ENCODE measurements at places on chromosomes 5 and 9. TPM values are rescaled to one million over a fixed set of nuclear protein-coding genes. Genes with fewer than 3 reads are reported as not detected.

GRCh38 chr9:137485343-137486140 is 26.4 kb upstream of the NSMF start:
- peaks cover 71% of the 10 kb centered on the region for H3K4me1 ChIP-seq
- no peaks in the 10 kb centered on the region for H3K36me3 ChIP-seq
- no peaks in the 10 kb centered on the region for H3K27me3 ChIP-seq

DNA sequence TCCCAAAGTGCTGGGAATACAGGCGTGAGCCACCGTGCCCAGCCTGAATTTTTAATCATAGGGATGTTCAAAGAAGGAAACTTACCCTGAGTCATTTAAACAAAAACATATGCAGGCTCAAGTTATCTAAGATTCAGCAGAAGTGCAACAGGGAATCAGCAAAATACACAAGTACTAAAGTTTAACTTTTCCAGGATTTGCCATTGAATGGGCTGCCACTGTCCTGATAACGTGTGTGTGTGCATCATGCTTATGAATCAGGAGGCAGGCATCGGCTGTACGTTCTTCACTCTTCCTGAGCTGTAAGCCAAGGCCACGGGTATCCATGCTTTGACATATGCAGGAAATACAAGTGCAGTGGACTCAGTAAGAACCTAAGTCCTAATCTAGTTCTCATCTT is 48.8 kb upstream of the FST start:
- no peak overlapping the region for H3K4me3 ChIP-seq
- no peaks in the 10 kb centered on the region for H3K27me3 ChIP-seq
- H3K36me3 ChIP-seq, result no peaks in the 10 kb centered on the region
- H3K4me1 ChIP-seq, result peaks cover 8% of the 10 kb centered on the region
- no peak for DNase-seq

GRCh38 chr5:589588-589987 is 22.6 kb upstream of the CEP72 start:
- H3K4me1 ChIP-seq, result no peaks in the 10 kb centered on the region
- H3K36me3 ChIP-seq, result no peaks in the 10 kb centered on the region
- no peak overlapping the region for H3K27ac ChIP-seq

DNA sequence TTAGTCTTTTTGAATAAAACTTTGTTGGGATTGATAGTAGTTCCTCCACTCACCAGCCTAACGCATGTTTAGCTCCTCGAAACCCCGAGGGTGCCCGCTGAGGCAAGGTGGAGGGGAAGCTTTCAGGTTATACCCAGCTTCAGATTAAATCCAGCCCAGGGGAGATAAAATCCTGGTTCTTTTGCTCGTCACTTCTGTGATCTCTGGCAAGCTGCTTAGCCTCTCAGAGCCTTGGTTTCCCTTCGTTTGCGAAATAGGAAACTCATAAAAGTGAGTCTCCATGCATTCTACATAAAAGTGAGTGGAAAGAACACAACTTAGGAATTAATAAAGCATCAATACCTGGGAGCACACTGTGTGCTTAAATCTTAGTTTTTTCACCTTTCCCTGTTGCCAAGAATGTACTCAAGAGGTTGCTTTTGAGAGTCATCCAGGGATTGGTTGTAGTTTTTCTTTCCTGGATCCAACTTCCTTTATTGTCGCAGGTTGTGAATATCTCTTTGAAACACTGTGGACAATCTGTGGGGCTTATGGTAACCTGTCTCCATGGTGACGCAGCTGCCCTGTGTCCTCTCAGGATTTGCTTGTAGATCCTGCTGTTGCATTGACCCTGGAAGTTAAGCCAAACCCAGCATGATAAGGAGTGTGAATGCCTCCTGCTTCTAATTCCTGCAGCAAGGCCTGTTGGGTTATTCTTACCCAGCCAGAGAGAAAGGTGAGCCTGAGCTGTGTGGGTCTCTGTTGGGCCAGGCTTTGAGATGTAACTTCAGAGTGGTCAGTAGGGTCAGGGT is 2.0 kb downstream of the GALNT12 start:
- DNase-seq, result no peak
- peaks cover 31% of the 10 kb centered on the region for H3K4me1 ChIP-seq
- H3K27ac ChIP-seq, result peak overlapping the region; percentile 59
- H3K4me3 ChIP-seq, result peak overlapping the region; percentile 66

- H3K27me3 ChIP-seq, result no peaks in the 10 kb centered on the region
- no peak for DNase-seq
- no peak overlapping the region for H3K4me3 ChIP-seq
- no peaks in the 10 kb centered on the region for H3K4me1 ChIP-seq
- H3K27ac ChIP-seq, result no peak overlapping the region
These were observed 341.1 kb upstream of the RGMB start for GRCh38 chr5:98432378-98432777.

GRCh38 chr5:65766175-65766574 is 44.2 kb downstream of the NLN start:
- H3K27me3 ChIP-seq, result no peaks in the 10 kb centered on the region
- DNase-seq, result no peak
- no peaks in the 10 kb centered on the region for H3K4me1 ChIP-seq
- no peak overlapping the region for H3K4me3 ChIP-seq

GRCh38 chr9:105483618-105484017 is 35.8 kb downstream of the FSD1L start:
- H3K27me3 ChIP-seq, result no peaks in the 10 kb centered on the region
- no peaks in the 10 kb centered on the region for H3K4me1 ChIP-seq
- DNase-seq, result no peak
- no peaks in the 10 kb centered on the region for H3K36me3 ChIP-seq
- no peak overlapping the region for H3K4me3 ChIP-seq

DNA sequence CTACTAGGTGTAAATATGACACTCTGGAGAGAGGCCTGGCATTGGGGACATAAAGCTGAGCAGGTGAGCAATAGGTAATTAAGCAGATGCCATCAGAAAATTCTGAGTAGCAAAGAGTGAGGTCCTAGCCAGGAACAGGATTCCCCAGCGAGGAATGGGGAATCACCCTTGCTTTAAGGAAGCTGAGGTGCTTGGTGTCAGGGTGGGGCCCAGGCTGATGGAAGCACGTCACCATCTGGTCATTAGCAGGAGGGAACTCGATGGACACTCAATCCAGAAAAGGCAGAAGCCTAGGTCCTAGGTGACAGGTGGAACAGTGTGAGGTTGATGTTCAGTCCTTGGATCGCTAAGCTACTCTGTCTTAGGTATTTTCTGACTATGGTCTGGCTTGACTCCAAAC is 562.7 kb upstream of the DAP start:
- H3K27me3 ChIP-seq, result no peaks in the 10 kb centered on the region
- no peak overlapping the region for H3K4me3 ChIP-seq
- no peak overlapping the region for H3K27ac ChIP-seq

DNA sequence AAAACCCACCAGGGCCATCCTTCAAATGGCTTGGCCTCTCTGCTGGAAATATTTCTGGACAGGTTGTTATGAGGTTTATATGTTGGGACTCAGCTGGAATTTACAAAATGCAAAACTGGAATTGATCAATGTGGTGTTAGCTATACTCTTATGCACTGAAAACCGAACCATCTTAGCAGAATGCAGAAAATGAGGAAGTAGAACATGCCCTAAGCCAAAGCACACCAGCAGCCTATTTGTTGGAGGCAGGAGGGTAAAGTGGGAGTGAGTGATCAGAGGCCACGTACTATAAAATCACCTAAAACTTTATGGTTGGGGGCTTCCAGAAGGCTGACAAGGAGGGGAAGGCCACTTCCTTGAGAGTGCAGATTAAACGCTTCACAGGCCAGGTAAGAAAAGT is 63.6 kb upstream of the C5orf63 start:
- no peak overlapping the region for H3K27ac ChIP-seq
- no peak overlapping the region for H3K4me3 ChIP-seq
- no peaks in the 10 kb centered on the region for H3K36me3 ChIP-seq

GRCh38 chr9:129854588-129855110 is 19.4 kb downstream of the USP20 start:
- H3K36me3 ChIP-seq, result peaks cover 94% of the 10 kb centered on the region
- peaks cover 27% of the 10 kb centered on the region for H3K4me1 ChIP-seq
- no peak overlapping the region for H3K27ac ChIP-seq
- no peaks in the 10 kb centered on the region for H3K27me3 ChIP-seq
- H3K4me3 ChIP-seq, result no peak overlapping the region

DNA sequence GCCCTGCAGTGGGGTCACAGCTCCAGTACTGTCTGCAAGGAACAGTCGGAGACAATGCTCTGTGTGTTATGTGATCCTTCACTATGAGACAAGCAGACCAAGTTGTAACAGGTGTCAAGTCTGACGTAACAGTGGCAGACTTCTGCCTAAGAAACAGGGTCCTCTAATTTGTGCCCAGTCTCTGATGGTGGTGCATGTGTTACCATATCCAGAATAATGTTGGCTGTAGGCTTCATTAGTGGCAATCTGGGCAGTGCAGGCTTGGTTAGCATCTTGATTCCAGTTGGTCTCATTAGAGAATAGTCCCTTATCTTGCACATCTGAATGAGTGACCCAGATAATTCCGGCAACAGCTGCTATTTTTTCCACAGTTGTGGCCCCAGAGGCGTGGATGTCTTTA is 33.8 kb downstream of the ZNF131 start:
- H3K4me1 ChIP-seq, result peaks cover 13% of the 10 kb centered on the region
- H3K27ac ChIP-seq, result no peak overlapping the region
- H3K4me3 ChIP-seq, result no peak overlapping the region
- no peak for DNase-seq
- H3K36me3 ChIP-seq, result peaks cover 87% of the 10 kb centered on the region
- no peaks in the 10 kb centered on the region for H3K27me3 ChIP-seq

DNA sequence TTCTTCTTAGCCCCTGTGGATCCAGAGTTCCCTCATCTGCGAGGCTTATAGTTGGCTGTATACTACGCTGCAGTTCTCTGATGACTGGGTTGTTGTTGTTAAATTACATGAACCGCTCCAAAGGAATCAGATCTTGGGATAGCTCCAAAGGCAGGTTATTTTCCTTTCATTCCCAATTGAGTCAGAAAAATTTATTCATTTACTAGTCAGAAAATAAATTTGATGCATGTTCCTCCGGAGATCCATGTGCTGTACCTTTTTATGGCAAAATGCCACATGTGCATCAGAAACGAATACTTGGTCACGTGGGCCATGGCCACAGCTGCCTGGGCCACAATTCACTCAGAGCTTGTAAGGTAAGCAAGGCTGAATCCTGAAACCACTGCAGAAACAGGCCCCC is 304.0 kb downstream of the NR2F1-AS1 start:
- DNase-seq, result no peak
- no peaks in the 10 kb centered on the region for H3K36me3 ChIP-seq
- H3K27me3 ChIP-seq, result no peaks in the 10 kb centered on the region
- H3K4me3 ChIP-seq, result no peak overlapping the region
- H3K4me1 ChIP-seq, result no peaks in the 10 kb centered on the region
- no peak overlapping the region for H3K27ac ChIP-seq

DNA sequence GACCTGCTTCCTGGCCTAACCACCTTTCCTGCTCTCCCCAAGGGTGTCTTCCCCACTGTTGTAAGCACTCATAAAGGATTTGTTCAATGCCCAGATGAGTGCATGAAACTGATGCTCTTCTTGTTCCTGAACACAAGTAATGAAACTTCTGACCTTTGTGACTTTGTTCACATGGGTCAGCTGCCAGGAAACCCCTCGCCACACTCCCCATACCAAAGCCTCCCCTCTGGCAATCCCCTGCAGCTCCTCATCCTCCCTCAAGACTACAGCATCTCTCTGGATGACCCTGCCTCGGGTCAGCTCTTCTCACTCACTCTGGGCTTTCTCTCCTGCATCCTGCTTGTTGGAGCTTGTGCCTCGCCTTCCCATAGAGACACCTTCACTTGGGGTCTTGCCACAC is 72.2 kb upstream of the SPTLC1 start:
- H3K36me3 ChIP-seq, result no peaks in the 10 kb centered on the region
- H3K27ac ChIP-seq, result no peak overlapping the region
- no peak for DNase-seq

DNA sequence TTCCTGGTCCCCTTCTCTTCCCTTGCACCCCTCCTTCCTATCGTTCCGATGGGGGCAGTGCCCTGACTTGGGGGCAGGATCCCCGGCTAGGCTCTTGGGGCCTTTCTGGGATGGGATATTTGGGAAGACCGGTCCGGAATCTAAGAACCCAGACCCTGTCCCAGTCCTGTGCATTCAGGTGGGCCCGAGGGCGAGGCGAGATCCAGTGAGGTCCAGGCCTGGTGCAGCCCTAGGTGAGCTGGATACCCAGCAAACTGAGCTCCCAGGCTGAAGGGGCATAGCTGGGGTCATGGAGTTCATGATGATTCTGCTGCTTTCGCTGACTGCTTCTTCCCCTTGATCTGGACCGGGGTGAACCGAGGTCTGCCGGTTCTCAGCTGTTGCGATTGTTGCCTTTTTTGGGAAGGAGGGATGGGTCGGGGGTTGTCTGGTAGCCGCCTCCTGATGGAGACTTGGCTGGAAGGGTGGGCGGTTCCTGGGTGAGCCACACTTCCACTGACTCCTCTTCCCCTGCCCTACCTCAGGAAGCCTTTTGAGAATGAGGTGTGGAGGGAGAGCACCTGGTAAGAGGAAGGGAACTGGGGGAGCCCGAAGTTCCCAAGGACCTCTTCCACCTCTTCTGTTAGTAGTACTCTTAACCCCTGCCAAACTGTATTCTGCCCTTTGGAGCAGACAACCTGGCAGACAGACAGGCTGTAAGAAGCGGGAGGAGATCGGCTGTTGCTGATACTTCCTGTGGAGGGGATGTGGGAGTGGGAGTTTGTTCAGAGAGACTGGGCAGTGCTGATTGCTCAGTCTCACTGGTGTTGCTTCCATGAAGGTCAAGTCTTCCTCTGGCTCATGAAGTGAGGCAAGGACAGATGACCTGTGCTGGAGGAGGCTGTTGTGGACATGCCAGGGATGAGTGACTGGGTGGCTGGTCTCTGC is 1.0 kb downstream of the LRRC8A start:
- DNase-seq, result peak; percentile 66
- peaks cover 38% of the 10 kb centered on the region for H3K4me1 ChIP-seq
- peak overlapping the region; percentile 84 for H3K27ac ChIP-seq
- H3K36me3 ChIP-seq, result peaks cover 31% of the 10 kb centered on the region

DNA sequence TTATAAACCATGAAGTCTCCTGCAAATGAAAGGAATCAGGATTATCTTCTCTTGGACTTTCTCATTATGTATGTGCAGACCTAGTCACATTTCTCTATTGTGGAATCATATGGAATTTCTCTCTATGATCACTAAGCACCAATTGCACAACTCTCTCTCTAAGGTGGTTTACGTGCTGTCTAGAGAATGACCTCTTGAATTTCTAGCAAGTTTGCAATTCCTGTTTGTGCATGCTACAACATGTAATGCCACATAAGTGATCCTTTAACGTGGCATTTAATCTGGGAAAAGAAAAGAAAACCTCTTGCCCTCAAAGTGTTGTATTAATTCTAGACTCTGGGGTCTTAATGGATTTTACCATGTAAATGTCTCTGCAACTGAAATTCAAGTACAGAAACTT is 5.0 kb upstream of the PPP2R2B start:
- H3K4me3 ChIP-seq, result no peak overlapping the region
- H3K4me1 ChIP-seq, result no peaks in the 10 kb centered on the region
- H3K27me3 ChIP-seq, result no peaks in the 10 kb centered on the region
- H3K36me3 ChIP-seq, result no peaks in the 10 kb centered on the region
- no peak overlapping the region for H3K27ac ChIP-seq

Gene SOWAHA
- total RNA-seq, result not detected

Gene SLC6A7
- not detected for total RNA-seq

Gene DOCK8
- total RNA-seq, result 49.4 TPM

Gene CDX1
- total RNA-seq, result not detected

Gene MYMK
- total RNA-seq, result not detected

Gene B4GALT7
- 17.7 TPM for total RNA-seq

Gene NEUROG1
- total RNA-seq, result not detected

Gene SLC25A46
- 33.1 TPM for total RNA-seq

Gene RLN1
- not detected for total RNA-seq

Gene DBH
- total RNA-seq, result not detected

Measured in K562 (cell line).